ENCODE measurements at places on chromosomes 1 and 21. TPM values are rescaled to one million over a fixed set of nuclear protein-coding genes. Genes with fewer than 3 reads are reported as not detected.

BRINP3 gene
- not detected for total RNA-seq

PSMB2 gene
- 37.5 TPM for total RNA-seq

DNA sequence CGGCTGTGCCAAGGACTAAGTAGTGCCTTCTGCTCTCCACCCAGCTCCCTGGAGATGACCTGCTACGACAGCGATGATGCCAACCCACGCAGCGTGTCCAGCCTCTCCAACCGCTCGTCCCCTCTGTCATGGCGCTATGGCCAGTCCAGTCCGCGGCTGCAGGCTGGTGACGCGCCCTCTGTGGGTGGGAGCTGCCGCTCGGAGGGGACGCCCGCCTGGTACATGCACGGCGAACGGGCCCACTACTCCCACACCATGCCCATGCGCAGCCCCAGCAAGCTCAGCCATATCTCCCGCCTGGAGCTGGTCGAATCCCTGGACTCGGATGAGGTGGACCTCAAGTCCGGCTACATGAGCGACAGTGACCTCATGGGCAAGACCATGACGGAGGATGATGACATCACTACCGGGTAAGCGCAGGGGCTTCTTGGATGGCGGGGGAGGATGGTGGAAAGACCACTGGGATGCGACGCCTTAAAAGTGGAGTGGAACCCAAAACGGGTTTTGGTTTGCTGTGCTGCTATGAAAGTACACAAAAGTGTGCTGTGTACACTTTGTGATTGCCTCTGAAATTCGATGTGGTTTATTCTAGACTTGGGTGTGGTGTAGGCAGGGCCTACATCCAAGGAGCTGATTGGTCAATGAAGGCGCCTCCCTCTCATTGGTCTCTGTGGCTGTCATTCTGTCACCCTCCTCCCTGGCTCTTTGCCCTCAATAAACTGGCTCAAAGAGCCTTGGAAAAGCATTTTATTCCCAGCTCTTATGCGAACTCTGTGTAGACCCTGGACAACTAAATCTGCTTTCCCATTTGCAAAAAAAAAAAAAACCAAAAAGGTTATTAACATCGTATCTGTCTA, 110.4 kb upstream of the IPO9 start:
- DNase-seq, result no peak

- DNase-seq, result peak; percentile 76
These were observed 34.2 kb downstream of the TRIM11 start for GRCh38 chr1:228372183-228373003.

- no peak for DNase-seq
These were observed 1377.7 kb upstream of the ADGRL4 start for GRCh38 chr1:80384083-80384830.

FHL3 gene
- 55.6 TPM for total RNA-seq

GRCh38 chr1:167460836-167461235, 57.5 kb downstream of the CD247 start:
- DNase-seq, result no peak

GRCh38 chr1:26861889-26862378, 1.0 kb upstream of the SFN start:
- DNase-seq, result no peak

- no peak for DNase-seq
These were observed 2.2 kb upstream of the FBLIM1 start for GRCh38 chr1:15756143-15757015.

DNA sequence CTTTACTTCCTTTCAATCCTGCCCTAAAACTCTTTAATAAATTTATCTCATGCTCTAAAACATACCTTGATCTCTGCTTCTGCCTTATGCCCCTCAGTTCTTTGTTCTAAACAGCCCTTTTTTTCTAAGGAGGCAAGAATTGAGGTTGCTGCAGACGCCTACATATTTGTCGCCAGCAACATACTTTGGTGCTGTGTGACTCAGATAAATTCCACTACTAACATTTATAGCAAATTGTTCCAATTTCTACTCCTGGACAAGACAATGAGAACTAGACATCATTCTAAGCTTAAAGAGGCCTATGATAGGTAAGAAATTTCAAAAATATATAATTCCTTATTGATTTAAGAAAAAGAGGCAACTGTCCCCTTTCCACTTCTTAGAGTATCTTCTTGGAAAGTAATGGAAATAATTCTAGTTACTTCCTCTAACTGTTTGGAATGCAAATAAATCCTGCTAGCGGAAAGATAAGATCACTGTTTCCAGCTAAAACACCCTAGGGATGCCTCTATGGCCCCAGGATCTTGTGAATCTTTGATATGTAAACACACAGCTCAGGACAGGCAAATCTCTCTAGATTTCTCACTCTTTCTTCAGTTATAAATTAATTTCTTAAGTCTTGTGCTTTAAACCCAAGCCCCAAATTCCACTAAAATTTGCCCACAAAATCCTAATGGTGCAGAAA, 869.1 kb downstream of the KCNT2 start:
- no peak for DNase-seq

GRCh38 chr1:93124556-93125355, 45.7 kb downstream of the MTF2 start:
- no peak for DNase-seq

GRCh38 chr1:39204441-39205081, at the start of gene MACF1:
MACF1 (plus strand) TSS chr1:39204695; CDS start chr1:39205023, 328 bp downstream.
- DNase-seq, result peak; percentile 91

DNA sequence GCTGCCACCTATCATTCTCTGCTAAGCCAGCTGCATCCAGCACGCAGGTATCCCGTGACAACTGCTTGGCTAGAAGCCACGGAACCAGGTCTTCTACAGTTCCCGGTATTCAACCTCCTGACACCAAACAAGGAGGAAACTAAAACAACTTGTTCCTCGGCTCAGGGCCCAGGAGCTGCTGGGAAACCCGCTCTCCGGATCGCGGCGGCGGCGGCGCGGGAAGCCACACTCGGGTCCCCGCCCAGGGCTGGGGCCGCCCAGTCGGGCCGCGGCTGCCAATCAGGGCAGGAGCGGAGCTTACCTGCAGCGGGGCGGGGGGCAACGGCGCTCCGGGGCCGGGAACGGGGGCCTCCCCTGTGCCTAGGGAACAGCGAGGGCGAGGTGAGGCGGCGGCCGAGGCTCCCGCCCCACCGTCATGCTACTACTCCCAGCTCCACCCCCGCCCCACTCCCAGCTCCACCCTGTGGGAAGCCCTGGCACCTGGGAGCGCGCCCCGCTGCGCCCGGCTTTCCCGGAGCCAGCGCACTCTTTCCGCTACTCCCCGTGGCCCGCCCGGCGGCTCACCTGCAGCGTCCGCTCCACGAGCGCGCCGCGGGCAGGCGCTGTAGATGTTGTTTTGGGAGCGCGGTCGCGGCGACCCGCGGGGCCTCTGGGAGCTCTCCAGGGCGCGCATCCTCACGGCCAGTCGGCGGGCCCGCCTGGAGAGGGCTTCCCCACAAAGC, 12.1 kb downstream of the IL24 start:
- DNase-seq, result peak; percentile 83

DNA sequence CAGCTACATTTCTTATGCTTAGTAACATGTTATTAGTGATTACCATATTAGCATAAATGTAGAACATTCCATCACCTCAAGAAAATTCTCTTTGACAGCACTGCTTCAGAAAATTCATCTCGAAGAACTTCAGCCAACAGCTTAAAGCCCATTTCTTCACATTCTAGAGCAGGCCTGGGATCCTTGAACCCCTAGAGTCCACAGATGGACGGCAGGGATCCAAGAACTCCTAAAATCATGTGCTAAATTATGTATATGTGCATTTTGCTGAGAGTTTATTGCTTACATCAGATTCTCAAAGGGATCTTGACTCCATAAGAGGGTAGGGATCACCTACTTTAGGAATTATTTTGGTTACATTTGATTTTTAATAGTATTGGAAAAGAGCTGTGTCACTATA, 76.2 kb upstream of the TEKT2 start:
- no peak for DNase-seq

S100A9 gene
- total RNA-seq, result 525 TPM

DNA sequence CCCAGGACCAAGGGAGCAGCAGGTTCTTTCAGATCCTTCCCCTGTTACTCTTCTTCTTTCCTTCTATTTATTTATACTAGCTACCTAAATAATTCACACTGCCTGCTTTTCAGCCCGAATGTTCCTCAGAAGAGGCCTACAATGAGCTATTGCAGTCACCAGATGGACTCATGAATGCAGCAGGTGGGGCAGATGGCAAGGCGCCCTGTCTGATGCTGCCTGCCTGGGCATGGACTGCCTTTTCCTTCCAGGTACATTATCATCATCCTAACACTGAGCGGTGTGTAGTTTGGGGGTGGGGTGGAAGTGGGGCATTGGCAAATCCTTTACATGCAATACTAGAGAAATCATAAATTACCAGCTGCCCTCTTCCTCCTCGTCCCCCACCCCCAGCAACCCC, 17.6 kb downstream of the ESRRG start:
- DNase-seq, result no peak

GRCh38 chr1:8892026-8892425, 13.5 kb upstream of the ENO1 start:
- no peak for DNase-seq

DNA sequence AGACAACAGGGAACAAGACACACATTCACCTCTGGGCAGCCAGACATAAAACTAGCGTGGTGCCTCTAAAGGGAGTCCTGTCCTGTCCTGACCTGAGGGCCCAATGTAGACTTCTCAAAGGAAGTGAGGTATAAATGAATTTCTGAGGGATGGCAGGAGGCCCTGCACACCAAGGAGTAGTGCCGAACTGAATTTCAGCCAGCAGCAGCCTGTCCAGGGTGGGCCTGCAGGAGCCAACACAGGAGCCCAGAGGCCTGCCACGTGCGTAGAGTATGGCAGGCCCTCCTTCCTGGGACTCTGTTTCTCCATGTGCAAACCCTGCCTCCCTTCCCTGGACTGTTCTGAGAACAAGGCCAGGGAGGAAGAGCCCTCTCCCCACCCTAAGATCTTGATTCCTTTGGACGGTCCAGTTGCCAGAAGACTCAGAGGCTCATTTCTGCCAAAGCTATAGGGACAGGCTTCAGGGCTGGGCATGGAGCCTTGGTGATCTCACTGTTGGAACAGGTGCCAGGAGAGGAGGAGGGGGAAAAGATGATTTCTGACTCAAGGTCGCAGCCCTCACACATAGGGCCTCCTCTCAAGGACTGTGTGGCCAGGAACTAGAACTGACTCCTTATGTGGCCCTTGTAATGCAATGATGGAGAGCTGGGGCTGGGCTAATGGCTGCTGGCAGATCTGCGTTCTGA, 1.8 kb upstream of the FABP3 start:
- DNase-seq, result peak; percentile 86

DNA sequence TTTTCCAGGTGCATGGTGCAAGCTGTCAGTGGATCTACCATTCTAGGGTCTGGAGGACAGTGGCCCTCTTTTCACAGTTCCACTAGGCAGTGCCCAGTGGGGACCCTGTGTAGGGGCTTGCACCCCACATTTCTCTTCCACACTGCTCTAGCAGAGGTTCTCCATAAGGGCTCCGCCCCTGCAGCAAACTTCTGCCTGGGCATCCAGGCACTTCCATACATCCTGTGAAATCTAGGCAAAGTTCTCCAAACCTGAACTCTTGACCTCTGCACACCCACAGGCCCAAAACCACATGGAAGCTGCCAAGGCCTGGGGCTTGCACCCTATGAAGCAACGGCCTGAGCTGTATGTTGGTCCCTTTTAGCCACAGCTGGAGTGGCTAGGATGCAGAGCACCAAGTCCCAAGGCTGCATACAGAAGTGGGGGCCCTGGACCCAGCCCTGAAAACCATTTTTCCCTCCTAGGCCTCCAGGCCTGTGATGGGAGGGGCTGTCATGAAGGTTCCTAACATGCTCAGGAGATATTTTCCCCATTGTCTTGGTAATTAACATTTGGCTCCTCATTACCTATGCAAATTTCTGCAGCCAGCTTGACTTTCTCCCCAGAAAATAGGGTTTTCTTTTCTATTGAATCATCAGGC, 46.1 kb downstream of the SERBP1 start:
- DNase-seq, result no peak

C1QTNF12 gene
- 1.9 TPM for total RNA-seq
